ENCODE measurements at places on chromosomes 7 and 10. TPM values are rescaled to one million over a fixed set of nuclear protein-coding genes. Genes with fewer than 3 reads are reported as not detected.

GRCh38 chr10:19931894-19932590, 115.8 kb downstream of the PLXDC2 start:
- DNase-seq = no peak

The CLCN1 gene
- total RNA-seq = not detected

The ZNF239 gene
- total RNA-seq = 8.5 TPM

- DNase-seq = no peak
These were observed 243.2 kb downstream of the CRPPA start for GRCh38 chr7:16178092-16178491.

The LRRN3 gene
- total RNA-seq = 2.4 TPM

The PLXNA4 gene
- 32.5 TPM for total RNA-seq

All from breast epithelium (tissue), 4 donors.